ENCODE measurements at places on chromosomes 5 and 9.

DNA sequence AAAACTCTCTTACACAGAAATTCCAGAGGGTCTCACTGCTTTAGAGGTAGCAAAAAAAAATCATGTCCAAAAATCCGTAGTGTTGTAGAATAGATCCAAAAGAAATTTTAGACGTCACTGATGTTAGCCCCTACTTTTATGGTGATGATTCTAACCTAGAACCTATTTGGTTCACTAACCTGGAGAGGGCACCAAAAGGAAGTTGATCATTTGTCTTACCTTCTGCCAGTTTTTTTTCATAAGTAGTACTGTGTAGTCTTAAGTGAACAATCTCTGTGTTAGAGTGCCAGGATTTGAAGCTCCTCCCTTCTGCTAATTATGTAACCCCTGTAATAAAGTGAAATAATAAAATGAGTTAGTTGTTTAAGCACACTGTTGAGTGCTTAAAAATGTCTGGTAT, 215.2 kb downstream of the SMARCA2 start:
- DNase-seq: no peak

DNA sequence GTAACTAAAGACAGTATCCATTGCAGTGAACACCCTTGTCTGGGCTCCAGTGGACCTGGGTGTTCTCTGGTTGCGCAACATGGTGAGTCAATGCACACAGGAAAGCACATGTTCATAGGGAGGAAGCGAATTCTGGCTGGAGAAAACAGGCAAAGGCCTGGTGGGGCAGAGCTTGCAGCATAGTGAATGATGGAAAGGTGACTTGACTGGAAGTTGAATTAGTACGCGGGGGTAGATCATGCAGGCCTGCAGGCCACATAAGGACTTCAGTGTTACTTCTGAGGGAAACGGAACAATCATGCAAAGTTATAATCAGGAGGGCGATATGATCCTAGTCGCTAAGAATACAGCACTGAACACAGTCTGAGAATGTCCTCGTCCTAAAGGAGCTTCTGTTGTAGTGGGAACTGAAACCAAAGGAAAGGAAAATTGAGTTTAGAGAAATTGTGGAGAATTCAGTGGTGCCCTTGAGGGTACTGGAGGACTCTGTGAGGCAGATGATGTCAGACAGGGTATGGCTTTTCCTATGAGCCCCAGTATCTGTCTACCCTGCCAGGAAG, 71.9 kb upstream of the RANBP3L start:
- no peak for DNase-seq

DNA sequence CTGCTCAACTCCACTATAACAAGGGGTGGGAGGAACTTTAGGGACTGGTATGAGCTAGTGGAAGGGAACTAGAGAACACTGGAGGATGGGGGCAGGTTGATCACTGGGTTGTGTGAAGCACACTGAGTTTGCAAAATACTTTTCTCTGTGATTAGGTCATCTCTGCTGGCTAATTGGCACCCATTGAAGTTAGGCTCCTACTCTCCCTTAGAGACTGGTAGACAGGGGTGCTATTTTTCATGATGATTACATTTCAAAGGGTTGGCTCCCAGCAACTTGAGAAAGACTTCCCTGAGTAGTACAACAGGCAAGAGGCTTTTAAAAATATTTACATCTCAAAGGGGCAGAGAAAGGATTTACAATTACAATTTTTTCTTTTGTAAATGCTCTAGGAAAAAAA, 50.4 kb upstream of the MTAP start:
- DNase-seq: no peak

- DNase-seq: no peak
Observed at GRCh38 chr9:99105152-99106043, 485 bp downstream of the TGFBR1 start.

DNA sequence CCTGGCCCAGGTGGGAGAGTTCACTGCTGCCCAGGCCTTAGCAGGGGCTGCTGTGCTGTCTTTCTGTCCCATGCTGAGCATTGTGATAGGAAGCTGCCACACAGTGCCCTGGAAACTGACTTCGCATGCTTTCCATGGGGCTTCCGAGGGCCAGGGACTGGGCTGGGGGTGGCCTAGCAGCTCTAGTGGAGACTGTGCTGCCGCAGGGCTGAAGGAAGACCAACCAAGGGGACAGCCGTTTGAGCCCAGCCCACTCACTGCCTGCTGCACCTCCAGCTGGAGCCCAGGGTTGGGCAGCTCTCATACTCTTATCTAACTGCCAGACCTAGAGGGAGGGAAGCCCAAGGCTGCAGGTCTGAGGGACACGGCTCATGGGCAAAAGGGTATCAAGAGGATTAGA, 79.2 kb downstream of the RGS3 start:
- DNase-seq: no peak

GRCh38 chr5:151953833-151954232, 29.2 kb upstream of the GLRA1 start:
- no peak for DNase-seq

- no peak for DNase-seq
Observed at GRCh38 chr5:81739291-81739690, 11.6 kb downstream of the SSBP2 start.

DNA sequence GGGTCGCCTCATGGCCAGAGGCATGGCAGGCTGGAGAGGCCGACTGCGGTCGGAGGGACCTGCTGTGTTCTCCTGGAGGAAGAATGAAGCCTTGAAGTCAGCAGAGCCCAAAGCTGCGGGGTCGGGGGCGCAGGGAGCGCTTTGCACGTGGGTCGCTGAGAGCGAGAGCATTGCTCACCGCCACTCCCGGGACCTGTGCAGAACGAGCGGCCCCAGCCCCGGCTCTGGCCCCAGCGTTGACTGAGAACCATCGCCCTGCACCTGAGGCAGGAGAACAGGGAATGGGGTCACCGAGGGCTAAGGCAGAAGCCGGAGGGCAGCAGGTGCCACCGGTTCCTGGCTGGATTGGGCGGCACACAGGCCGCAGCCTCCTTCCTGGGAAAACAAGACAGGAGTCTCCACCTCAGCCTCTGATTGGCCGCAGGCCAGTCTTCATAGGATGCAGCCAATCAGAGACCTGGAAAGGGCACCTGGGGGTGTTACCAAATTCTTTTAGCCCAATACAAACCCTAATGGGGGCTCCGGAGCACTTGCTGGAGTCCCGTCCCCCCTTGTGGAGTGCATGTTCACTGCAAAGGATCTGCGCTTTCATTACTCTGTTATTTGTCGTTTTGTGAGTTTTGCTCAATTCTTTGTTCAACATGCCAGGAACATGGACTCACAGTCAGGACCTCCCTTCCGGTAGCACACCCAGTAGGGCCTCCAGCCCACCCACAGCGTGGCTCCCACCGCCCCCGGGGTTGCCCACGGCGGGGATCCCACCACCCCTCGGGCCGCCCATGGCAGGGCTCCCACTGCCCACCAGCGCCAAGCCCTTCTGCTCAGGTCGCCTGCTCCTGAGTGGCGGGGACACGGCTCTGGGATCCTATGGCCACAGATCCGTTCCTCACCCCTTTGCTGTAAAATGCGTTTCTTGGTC, 24.7 kb upstream of the SLC6A19 start:
- DNase-seq: no peak

DNA sequence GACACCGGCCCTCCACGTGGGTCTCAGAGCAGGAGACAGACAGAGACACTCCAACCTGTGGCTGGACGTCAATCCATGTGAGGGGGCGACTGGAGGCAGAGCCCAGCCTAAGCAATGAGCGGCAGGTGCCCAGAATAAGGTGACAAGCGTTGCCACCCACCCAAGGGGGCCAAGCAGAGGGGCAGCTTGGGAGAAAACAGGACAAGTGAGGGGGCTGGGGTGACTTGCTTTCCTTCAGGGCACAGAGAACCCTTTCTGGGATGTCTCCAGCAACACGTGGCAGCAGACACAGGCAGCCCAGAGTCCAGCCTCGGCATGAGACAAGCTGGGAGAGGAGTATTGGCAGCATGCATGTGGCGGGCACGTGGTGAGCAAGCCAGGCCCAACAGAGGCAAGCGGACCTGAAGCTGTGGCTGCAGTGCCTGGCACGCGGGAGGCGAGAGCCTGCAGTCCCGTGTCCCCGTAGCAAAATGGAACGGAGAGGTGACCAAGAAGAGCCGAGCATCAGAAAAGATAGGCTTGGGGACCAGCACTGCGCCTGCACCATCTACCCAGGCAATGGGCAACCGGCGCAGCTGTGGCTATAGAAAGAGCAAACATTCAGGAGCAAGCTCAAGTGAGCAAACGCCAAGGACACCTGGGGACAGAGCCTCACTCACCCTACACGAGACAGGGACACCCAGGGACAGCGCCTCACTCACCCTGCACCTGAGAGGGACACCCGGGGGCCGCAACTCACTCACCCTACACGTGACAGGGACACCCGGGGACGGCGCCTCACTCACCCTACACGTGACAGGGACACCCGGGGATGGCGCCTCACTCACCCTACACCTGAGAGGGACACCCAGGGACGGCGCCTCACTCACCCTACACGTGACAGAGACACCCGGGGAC, 6.2 kb downstream of the TERT start:
- DNase-seq: no peak

DNA sequence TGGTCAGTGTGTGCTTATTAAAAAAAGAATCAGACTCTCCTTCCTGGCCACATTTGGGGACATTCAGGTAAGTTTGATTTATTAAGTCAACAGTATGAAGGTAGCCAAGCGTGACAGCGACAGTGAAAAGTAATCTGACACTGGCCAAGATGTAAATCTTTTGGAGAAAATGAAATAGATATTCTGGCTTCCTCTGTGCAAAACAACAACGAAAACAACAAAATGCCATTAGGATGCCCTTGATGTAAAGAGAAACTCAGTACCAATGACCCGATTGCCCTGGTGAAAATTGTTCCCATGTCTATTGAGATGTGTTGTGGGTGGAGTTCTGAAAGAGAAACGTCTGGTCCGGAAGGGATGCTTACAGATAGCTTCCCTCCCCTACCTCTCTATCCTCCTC, 267.8 kb downstream of the MAT2B start:
- DNase-seq: no peak

DNA sequence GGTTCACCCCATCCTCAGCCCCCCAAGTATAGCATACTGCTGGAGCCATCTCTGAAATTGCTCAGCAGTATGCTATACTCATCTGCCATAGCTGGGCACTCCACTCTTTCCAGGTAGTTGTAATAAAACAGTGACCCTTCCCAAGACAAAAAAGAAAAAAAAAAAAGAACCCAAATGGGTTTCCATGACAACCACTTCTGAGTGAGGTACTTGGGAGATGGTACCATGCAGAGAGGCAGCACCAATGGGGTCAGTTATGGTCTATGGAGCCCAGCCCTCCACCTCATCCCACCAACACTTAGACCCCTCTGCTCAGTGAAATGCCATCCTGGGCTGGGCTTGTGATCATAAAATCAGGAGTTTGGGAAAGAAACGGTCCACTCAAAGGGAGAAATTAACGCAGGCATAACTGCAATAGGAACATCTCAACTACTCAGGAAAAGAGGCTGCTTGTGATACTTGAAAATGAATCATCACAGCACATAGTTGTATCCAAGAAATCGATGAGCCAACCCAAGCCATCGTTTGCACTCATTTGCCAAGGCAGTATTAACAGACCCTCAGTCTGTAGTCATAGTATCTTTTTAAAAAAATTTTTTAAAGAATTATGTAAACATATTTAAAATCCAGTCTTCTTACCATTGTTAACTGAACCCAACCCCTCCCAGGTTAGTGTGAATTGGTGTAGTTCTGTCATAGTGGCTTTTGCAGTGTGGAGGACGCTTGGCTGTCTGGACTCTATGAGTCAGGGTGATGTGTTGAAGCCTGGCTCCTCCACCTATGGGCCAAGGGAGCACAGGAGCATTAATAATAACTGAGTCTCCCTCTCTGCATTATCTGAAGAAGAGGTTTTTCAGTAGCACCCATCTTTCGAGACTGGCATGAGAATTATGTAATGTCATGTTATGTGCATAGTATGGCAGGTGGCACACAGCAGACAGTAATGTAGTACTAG, 402.7 kb downstream of the SPOCK1 start:
- DNase-seq: no peak

GRCh38 chr5:179833056-179833708, 12.5 kb downstream of the SQSTM1 start:
- DNase-seq: no peak

GRCh38 chr9:4086119-4087090, 213.5 kb downstream of the GLIS3 start:
- DNase-seq: no peak

DNA sequence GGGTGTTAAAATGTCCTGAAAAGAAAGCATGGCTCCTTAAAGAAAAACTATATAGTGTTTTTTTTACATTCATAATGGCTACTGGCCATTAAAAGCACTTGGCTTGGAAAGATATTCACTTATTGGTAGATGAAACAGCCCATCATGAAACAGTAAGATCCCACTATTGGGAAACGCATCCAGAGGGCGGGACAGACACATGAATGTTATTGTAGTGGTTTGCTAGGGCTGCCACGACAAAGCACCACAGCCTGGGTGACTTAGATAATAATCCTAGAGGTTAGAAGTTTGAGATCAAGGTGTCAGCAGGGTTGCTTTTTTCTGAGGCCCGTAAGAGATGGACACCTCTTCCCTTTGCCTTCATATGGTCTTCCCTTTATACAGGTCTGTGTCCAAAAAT, 139.4 kb upstream of the ANKH start:
- no peak for DNase-seq

DNA sequence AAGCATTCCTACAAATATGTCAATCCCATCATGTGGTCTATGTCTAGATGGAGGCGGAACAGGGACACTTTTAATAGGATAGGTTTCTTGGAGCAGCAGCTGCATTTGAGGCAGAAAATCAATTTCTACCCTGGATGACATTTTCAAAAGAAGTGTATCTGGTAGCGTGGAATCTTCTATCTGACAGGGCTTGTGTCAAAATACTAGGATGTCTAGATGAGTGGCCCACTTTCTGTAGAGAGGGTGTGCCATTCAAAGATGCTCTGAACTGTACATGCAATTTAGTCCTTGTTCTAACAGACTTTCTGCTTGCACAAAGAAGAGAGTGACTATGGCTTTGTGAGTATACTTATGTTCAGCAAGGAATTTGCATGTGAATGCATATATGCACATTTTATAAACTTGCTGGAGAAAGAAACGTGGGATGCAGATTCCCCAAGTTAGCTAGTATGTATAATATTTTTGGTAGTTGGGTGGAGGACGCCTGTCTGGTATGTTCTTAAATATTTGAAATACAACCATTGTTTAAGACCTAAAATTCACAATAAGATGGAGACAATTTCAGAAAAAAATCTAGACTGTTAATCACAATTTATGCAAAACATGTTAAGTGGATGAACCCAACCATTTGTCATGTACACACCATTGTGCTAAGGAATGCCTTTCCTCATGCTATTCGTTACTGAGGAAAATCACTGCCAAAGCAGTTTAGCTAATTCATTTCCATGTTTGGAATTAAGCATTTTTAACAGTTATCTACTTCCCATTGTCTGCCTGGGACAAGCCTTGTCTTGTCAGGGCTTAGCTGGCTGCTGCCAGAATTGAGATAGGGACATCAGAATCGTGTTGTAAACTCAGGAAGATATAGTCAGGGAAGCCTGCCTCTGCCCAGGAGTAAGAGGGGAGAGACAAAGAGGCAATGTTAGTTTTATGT, 129.1 kb upstream of the MEF2C start:
- DNase-seq: no peak

DNA sequence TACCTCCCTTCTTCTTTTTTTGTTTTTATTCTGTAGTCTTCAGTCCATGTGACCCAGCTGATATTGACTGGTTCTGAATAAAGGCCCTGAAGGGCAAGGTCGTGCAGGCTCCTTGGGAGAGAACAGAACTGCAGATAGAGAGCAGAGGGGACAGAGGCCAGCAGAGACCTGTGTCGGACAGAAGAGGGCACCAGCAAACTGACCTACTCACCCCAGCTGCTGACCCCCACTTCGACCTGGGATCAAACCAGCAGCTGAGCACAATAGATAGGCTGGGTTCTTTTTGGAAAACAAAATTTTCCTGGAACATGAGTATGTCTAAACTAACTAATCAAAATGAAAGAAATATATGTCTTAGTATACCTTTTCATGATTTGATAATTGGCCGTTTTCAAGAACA, 695.1 kb downstream of the NR2F1-AS1 start:
- no peak for DNase-seq
